CD8-positive, alpha-beta memory T cell (primary cell): ENCODE measurements at places on chromosomes 3 and 15.
A peak's percentile ranks its signal among the peaks of the same experiment; 100 is the strongest.

- no peak for DNase-seq
Observed at GRCh38 chr15:82177291-82178010, 85.1 kb downstream of the EFL1 start.

DNA sequence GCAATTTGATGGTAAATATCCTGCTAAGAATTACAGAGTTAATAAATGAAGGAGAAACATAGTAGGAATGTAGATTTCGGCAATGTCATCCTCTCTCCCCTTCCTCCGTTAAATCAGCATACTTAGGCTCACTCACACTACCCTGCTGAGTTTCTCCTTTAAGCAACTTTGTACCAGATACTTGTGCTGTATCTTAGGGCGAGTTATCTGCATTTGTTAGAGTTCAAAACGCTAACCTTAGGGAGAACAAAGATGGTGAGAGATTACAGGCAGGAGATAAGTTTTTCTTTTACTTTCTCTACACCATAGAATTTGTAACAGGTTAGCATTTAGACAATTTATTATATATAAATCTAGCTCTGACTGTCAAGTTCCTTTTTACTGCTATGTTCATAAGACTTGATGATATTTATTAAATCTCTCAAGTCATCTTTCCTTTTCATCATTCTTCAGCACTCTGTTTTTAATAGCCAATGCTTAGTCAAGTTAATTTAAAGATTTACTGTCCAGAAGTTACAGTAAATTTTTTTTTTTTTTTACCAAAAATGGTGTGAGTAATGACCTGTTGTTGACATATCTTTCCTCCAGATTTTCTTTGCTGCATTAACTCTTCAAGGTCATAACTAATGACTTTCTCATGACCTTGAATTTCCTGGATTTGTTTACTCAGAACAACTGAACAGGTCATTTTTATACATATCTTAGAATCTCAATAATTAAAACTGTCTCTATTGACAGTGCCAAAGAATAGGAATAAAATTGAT lies 22.2 kb downstream of the SUCNR1 start:
- DNase-seq: no peak

DNA sequence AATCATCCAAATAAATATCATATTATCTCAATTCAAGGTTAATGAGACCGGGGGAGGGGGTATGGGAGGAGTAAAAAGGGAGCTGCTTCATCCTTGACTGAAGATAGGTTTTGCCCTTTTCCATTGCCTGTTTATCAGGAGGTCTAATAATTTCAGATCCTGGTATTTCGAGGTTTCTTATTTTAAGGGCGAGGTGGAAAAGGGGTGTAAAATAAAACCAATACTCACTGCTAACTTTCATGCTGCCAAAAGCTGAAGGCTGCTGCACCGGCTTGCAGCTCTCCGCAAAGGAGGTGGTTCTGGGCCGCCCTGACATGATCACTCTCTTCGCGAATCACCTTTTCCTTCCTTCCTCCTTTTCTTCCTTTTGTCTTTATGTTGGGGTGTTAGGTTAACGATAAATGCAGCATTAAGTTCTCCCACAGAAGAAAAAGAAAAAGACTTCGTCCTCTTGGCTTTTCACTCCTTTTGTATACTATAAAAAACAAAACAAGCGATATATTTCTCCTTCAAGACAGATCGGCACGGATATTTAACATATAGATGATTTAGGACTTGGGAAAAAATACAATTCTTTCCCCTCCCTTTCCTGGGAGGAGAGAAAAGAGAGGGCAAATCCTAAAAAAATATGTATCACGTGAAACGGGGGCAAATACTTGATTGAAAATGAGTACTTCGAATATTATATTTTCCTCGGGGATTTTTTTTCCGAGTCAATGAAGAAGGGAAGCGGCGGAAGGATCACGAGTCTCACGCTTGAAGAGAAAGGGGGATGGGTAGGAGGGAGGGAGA lies 932 bp downstream of the GSK3B start:
- DNase-seq: peak; percentile 5

GRCh38 chr3:139930211-139930610 lies 4.8 kb upstream of the CLSTN2 start:
- no peak for DNase-seq

GRCh38 chr15:100757661-100758060 lies 122.0 kb upstream of the ALDH1A3 start:
- no peak for DNase-seq

DNA sequence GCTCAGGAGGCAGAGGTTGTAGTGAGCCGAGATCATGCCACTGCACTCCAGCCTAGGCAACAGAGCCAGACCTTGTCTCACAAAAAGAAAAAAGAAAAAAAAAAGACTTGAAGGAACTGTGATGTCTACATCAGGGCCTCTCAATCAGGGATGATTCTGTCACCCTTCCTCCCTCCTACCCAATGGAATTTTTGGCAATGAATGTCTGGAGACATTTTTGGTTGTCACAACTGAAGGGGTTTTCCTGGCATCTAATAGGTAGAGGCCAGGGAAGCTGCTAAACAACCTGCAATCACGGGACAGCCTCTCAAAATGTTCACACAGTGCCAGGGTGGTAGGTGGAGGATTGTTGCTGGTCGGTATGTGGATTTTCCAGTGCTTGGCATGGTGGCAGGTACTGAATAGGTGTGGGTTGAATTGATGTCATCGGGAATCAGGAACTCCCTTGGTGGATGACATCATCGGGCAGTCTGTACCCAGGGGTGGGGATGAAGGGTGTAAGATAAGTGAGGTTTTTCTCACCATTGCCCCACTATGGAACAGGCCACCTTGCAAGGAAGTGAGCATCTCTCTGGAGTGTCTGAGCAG lies 71.3 kb downstream of the MESD start:
- DNase-seq: no peak

- no peak for DNase-seq
Observed at GRCh38 chr3:192825657-192826200, 91.9 kb downstream of the MB21D2 start.

- DNase-seq: no peak
Observed at GRCh38 chr15:39553947-39554693, 26.8 kb upstream of the THBS1 start.

DNA sequence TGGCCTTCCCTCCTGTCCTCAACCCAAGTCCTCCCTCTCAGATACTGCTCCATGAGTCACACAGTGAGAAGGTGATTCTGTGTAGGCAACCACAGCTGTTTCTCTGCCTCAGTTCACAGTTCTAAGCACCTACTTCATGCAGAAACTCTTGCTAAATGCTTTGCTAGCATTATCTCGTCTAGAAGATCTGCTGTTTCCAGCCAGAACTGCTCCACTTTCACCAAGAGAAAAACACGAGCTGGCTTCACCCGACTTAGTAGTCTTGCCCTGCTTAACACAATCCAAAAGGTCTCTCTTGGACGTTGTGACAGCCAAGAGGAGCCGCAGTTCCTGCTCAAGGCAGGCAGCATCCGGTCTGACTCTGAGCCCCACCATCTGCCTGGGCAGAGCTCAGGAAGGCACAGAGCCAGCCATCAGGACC lies 272.1 kb downstream of the UACA start:
- DNase-seq: peak; percentile 13

GRCh38 chr15:77622934-77623754 lies 9.6 kb downstream of the LINGO1 start:
- no peak for DNase-seq

DNA sequence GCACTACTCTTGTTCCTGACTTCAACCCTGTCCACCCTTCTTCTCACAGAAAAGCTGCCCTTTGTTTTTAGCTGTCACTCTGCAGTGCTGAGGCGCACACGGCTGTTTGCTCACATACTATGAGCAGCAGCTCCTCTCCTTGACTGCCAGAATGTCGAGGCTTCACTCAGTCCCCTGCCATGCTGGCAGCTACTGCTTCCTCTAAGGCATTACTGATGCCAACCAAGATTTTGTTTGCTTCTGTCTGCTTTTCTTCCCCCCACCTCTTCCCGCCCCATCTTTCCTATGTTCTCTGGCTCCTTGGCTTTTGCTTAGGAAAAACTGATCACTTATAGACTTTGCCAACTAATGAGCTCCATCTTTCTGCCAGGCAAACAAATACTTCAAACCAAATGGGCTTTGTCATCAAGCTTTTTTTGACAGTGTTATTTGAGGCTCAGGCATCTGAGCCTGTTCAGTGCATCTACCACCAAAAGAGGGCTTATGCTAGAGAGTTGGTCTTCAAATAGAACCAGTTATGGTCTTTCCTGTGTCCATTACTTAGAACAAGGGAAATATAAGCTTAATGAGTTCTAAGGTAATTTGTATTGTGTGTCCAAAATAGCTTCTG lies 81.0 kb downstream of the FBXL2 start:
- DNase-seq: no peak

DNA sequence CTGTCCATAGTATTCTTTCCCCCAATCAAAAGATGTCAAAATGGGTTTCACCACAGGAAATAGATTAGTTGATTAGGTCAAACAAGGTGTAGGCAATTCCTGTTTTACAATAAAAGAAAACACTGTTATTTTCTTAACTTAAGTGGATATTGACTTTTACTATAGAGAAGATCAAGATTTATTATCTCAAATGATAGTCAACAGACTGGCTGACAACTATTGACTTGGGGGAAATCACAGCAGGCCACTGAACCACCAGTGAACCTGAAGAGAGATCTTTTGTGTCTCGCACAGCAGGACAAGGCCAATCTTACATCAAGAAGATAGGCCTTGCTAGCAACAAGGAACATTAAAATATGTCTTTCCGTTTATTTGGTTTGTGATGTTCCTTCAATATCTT lies 1187.6 kb downstream of the SI start:
- no peak for DNase-seq

DNA sequence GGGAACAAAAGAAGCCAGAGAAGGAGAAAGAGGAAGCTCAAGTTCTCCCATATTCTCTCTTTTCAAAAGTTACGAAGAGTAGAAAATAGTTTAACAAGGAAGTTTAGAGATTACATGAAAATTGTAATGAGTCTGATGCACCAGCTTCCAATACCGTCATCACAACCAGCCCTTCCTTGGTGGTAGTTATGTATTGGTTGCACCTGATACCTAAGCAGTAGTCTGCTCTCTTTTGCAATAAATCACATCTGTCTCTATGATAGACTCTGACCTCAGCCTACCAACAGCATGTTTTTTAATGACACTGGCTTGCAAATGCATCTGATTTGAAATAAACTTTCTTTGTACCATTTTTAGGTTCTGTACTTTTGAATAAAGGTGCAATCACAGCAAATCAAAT lies 575.8 kb downstream of the FHIT start:
- DNase-seq: no peak

DNA sequence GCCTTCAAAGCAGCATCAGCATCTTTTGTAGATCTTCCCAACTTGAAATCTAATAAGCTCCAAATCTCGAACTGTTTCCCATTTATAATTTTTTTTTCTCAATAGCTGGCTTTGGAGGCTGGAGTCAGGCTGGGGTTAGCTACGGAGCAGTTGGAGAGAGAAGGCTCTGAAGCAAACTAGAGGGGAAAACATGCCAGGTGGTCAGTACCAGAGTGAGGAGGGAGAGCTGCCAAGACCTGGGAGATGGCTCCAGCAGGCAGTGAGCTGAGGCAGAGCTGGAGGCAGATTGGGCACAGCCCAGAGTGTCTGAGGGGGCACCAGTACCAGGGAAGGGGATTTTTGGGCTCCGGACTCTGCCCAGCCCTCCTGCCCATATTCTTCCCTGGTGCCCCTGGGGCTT lies 311.2 kb downstream of the RPLP1 start:
- no peak for DNase-seq

GRCh38 chr3:160557571-160557970 lies 7.8 kb downstream of the KPNA4 start:
- no peak for DNase-seq

DNA sequence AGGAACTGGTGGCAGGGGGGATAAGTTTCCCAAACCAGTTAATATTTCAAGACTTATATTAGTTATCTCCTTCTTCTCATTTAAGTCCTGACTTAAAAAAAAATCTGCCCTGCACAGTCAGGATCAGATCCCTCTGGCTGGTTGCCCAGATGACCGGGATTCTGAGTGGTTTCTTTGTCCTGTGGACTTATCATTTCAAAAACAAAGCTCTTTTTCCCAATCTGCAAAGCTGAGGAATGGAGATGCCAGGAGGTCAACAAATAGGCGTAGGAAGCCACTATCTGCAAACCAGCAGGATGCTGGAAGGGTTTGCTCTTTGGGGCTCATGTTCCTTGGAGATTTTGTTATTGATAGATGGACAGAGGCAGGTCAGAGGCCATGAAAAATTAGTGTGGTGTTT lies 5.8 kb downstream of the C3orf20 start:
- no peak for DNase-seq

DNA sequence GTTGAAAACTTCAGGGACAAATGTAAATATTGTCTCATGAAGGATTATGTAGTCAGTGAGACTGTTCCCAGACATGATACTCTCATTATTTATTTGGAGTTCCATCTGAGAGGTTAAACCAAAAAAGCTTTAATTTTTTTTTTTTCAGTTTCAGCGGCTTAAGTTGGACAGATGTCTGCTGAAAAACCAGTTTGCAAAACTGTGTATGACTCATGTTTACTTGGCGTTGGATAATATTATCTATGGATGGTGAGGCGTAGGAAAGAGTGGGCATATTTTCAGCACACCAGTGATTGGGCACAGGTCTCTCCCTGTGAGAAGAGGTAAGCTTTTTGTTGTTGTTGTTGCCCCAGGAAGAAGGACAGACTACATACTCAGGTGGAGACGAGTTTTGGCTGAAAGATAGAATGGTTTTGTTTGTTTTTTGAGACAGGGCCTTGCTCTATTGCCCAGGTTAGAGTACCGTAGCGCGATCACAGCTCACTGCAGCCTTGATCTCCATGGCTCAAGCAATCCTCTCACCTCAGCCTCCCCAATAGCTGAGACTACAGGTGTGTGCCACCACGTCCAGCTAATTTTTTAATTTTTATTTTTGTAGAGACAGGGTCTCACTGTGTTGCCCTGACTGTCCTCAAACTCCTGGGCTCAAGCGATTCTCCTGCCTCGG lies 16.4 kb upstream of the ANXA2 start:
- DNase-seq: no peak

- DNase-seq: no peak
Observed at GRCh38 chr15:92528736-92529135, 126.8 kb downstream of the FAM174B start.

GRCh38 chr15:30675126-30675525 lies 49.2 kb downstream of the ARHGAP11B start:
- no peak for DNase-seq

DNA sequence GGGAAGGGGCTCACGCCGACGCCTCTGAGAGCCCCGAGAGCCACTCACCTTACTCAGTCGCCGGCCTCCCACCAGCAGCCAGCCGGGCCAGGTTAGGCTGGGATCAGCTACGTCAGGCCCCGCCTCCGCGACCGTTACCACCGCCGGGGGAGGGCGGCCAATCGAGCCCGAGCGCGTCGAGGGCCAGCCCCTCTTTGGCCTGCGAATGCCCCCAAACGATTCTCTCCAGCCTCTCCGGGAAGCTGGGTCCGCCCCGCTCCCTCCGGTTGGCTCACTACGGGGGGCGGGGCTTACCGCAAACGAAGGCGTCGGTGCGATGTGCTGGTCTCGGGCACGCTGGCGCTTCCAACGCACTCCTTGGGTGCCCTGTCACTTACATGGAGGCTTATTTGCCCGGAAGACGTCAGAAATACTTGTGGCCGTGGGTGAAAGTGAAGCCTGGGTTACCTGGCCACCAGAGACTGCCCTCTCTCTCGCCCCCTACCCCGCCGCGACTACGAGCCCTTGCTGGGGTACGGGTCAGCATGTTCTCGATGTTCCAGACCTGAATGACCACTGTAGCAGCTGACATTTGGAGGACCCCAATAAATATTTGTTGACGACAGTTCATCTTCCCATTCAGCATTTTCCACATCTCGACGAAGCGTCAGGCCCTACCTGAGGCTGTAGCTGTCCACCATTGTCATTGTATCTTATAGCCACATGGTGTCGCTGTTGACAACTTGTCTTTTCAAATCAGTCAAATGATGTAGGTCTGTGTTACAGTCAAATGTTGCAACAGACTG lies at the start of gene CEP70:
Gene CEP70, minus strand, starts transcription at position 111 of the 785 bp plus-strand sequence. CDS start 21,333 bp downstream, outside the sequence.
- peak; percentile 91 for DNase-seq

GRCh38 chr3:193884027-193884426 lies 251.9 kb upstream of the HES1 start:
- no peak for DNase-seq
